Activated gamma-delta T cell treated with Interleukin-2 at 50 U/mL for 16 hours (primary cell): ENCODE measurements at places on chromosomes 1 and 21.

- DNase-seq, result no peak
Observed at GRCh38 chr1:241130881-241131280, 226.1 kb downstream of the RGS7 start.

GRCh38 chr1:91450260-91450659, 45.6 kb upstream of the HFM1 start:
- no peak for DNase-seq

- DNase-seq, result no peak
Observed at GRCh38 chr1:217542136-217542777, 88.6 kb downstream of the GPATCH2 start.

- no peak for DNase-seq
Observed at GRCh38 chr1:22281521-22282363, 138.8 kb upstream of the WNT4 start.

DNA sequence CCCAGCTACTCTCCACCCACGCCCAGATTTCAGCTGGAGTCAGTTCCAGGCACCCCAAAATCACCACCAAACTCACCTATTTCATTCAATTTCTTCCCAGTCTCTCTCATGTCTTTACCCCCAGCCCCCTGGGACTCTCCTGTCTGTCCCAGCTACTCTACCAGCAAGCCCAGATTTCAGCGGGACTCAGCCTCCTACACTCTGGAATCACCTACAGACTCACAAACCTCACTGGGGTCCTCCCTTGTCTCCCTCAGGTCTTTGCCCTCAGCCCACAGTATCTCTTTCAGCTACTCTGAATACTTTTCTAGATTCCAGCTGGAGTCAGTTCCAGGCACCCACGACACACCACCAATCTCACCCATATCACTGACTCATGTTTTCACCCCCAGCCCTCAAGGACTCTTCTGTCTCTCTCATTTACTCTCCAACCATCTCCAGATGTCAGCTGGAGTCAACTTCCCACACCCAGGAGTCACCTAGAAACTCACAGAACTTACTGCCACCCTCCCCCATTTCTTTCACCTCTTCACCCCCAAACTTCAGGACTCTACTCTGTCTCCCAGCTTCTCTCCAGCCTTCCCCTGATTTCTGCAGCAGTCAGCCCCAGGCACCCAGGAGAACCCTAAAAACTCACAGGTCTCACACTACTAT, 1529.3 kb upstream of the TPTE start:
- no peak for DNase-seq

DNA sequence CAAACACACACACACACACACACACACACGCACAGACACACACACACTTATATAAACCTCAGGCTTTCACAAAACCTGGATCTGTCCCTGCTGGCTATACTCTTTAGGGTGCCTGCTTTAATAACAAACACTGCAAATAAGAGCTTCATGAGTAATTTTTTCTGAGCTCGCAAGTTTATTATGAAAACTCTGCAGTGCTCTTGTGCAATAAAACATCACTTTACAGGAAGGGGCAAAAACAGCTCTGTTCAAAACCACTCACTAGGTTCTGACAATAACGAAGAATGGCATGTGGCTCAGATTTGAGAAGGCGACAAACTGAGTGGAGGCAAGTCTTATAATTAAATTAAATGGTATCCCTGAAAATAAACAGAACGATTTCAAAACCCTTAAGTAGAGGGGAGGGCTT, 42.6 kb upstream of the CTPS1 start:
- no peak for DNase-seq

DNA sequence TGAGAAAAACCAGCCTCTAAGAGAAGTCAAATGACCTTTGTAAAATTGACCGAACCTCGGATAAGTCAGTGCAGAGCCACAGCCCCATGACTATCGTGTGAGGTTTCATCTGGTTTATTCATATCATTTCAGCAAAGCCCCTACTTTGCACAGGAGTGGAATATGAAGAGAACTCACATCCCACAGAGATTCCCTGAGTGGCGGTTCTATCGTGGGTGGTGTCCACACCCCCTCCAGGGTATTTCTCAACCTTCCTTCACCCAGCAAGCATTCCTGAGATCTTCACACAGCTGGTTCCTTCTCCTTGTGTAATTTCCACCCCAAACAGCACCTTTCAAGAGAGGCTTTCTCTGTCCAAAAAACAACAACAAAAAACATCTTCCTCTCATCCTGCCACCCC, 47.5 kb downstream of the EVA1C start:
- DNase-seq, result no peak

DNA sequence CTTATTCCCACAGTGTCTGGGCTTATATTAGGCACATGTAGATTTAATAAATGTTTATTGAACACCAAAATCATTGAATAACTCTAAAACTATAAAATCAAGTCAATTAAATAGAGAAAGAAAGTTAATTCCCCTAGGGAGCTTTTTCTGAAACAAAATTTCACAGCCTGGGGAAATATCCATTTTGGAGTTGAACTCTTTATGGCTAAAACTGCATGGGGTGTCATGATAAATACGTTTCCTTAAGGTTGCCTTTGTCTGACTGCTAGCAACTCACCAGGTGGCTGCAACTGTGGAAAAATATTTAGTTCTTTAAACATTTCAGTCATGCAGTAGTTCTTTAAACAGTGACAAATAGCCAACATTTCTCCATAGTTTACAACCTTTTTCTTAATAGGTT, 496.1 kb downstream of the LRRIQ3 start:
- DNase-seq, result no peak

DNA sequence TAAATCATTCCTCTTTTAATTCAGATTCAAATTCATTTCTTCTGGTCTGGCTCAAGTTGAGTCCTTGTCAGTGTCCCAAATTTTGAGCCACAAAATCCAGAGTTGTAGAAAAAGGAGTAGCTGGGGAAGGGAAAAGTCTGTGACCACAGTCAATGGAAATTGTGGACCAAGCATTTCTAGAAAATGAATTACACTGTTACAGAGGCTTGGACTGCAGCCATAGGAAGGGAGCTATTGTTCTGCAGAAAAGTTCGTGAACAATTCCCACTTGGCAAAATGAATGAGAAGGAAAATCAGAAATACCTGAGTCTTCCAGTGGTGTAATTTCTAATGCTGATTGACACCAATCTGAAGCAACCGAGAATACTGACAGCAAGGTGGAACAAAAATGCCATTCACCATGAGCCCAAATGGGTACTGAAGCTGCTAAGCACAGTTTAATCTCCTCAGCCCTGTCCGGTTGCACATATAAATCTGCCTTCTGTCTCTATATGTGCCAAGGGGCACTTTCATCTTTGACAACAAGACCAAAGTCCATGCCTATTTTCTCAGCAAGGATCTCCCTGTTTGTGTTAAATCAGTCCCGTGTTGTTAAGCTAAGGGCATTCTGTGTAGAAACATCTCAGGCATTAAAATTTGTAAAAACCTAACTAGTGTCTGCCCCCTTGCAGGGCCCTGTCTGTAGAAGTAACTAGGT, 51.3 kb downstream of the TEX35 start:
- no peak for DNase-seq

DNA sequence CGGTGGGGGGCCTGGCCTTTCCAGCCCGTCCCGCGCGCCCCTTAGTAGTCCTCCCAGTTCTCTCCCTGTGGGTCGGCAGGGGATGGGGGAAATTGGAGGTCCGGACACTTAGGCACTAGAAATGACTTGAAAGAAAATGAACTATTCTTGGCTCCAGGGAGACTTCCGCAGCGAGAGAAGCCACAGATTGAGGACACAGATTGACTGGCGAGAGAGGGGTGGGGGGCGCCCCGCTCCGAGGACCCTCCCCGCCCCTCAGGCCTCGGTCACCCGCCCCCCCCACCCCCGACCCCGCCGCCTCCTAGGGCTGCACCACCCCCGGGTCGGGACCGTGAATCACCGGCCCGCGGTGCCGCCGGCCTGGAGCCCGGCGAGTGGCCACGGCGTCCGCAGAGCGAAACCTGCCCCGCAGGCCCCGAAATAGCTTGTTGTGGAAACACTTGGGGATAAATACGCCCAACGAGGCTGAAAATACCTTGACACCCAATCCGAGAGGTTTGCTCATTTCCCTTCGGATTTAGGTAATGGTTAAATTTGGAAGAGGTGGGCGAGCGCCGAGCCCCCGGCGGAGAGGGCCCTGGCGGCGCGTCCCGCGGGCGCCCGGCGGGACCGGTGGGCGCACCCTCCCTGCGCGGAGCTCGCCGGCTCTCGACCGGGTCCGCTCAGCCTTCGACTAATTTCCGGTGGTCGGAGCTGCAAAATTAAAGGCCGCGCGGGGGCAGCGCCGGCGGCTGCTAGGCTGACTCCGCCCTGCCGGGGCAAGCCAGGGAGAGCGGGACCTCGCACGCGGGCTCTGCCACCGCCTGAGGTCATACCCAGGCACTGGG, at the start of gene GFI1:
GFI1 (minus strand) TSS at position 675 of the 827 bp plus-strand sequence. CDS start 3,438 bp downstream, outside the sequence.
- DNase-seq, result peak; percentile 46

DNA sequence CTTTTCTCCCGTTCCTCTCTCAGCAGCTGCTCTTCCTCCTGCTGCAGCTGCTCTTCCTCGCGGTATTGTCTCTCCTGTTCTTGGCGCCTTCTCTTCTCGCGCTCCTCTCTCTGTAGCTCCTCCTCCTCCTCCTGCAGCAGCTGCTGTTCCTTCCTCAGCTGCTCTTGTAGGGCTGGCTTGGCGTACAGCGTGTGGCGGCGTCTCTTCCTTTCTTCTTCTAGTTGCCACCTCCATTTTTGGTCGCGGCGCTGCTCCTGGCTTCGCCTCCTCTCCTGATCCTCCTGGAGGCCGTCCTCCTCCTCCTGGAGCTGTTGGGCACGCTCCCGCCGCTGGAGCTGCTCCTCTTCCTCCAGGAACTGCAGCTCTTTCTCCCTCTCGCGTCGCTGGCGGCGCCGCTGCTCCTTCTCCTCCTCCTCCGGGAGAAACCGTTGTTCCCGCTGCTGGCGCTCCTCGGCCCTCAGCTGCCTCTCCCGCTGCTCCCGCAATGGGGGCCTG, 4.8 kb downstream of the TCHH start:
- DNase-seq, result no peak
